ENCODE measurements at places on chromosomes 1 and 21.

GRCh38 chr1:147741065-147741464 is 19.3 kb downstream of the GJA5 start:
- DNase-seq = no peak

GRCh38 chr1:114558544-114558943 is 22.9 kb downstream of the BCAS2 start:
- peak; percentile 56 for DNase-seq

DNA sequence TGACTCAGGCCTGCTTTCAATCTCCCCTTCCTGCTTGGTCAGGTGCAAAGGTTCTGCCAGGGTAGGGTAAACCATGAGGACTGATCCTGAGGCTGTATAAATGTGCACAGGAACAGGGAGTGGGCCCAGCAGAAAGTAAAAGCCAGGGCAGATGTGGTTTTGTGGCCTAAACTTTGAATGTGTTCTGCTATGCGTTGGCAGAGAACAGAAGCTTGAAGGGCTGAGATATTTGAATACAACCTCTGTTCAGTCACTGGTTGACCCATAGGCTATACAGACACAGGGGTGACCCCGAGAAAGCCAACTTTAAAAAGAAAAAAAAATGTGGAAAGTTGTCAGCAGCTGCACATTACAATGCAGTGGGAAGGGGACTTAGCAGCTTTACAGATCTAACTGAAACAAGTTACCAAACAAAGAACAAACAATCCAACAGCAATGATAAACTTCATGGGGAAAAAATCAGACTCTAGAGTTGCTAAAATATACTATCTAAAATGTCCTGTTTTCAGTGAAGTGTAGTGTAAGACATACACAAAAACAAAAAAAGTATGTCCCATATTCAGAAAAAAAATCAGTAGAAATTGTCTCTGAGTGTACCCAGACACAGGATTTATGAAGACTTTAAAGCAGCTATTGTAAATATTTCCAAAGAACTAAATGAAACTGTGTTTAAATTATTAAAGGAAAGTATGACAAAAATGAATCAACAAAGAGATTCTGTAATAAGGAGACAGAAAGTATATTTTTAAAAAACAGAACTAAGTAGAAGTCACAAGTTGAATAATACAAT is 216.1 kb downstream of the RPS6KC1 start:
- no peak for DNase-seq

DNA sequence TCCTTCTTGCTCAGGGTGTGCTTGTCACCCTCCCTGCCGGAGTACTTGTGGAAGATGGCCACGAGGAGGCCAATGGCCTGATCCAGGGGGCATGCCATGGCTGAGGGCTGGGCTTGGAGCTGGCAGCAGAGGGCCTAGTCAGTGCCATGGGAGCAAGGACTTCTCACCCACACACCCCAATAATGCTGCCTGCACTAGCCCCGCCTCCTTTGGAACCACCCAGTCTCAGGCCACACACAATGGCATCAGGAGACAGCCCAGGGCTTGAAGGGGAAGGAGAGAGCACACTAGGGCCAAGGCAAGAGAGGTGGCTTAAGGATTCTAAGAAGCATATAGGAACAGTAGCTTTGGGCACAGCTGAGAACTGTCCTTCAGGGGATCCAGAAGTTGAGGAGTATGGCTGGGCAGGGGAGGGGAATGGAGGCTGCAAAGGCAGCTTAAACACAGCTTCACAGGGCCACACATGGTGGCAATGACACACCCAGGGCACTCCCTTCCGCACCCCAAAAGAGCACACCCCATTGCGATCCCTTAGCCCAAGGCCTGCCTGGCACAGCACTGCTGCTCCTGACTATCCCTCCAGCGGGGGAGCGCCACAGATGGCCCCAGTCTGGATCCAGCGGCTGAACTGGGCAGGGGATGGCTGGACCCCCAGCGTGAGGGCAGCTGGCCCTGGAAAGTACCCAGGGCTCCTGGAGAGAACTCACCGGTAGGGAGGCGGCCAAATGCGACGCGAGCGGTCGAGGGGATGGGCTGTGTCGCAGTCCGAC is at the start of gene S100A6:
Gene S100A6 (minus strand): TSS at position 750 of the 770 bp plus-strand sequence. CDS start 652 bp downstream, at position 98.
- DNase-seq = no peak

GRCh38 chr1:239858057-239858456 is 233.6 kb upstream of the FMN2 start:
- no peak for DNase-seq

DNA sequence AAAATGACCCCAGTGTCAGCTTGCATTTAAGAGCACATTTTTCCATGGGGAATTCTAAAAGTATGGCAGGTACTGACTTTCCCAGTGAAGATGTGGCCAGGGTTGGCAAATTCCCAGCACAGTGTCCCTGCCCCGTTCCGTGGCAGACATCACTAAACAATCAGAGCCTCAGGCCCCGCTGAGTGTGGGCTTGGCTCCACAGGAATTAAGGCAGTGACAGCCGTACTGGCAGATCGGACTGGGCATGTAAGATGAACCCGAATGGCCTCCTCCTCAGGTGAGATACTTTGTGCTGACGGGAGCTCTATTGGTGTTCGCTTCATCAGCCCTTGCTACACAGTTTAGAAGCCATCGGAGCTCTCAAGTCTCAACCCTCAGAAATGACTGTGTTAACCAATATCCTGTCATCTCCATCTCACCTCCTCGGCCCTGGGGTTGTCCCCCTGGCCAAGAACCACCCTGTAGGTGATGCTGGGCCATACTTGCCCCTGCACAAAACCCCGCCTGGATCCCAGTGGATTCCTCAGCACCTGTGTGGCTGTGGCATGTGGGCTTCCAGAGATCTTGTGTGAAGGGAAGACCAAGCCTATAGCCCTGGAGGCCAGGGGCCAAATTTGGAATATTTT is 29.0 kb upstream of the ABCG1 start:
- DNase-seq = no peak

DNA sequence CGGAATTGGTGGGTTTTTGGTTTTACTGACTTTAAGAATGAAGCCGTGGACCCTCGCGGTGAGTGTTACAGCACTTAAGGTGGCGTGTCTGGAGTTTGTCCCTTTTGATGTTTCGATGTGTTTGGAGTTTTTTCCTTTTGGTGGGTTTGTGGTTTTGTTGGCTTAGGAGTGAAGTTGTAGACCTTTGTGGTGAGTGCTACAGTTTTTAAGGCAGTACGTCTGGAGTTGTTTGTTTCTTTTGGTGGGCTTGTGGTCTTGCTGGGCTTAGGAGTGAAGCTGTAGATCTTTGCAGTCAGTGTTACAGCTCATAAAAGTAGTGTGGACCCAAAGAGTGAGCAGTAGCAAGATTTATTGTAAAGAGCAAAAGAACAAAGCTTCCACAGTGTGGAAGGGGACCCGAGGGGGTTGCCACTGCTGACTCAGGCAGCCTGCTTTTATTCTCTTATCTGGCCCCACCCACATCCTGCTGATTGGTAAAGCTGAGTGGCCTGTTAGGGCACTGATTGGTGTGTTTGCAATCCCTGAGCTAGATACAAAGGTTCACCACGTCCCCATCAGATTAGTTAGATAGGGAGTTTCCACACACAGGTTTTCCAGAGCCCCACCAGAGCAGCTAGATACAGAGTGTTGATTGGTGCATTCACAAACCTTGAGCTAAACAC is 20.9 kb downstream of the HENMT1 start:
- DNase-seq = no peak

DNA sequence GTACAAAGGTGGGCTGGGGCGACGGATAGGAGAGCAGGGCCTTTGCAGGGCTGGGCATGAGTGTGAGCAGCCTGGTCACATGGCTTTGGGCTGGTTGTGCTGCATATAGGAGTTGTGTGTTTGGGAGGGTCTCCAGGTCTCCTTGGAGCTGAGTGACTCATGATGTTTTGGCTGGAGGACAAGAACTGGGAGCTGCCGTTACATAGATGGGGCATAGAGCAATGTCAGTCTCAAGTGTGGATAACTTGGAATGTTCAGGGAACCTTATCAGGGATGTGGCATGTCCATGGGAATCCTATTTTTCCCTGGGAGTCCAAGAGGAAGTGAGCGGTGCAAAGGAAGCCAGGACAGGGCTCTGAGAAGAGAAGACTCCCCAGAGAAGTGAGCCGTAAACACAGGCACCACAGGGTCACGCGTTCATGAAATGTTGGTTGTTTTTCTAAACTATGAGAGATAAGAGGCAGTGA is 136.4 kb upstream of the KCNE2 start:
- no peak for DNase-seq

DNA sequence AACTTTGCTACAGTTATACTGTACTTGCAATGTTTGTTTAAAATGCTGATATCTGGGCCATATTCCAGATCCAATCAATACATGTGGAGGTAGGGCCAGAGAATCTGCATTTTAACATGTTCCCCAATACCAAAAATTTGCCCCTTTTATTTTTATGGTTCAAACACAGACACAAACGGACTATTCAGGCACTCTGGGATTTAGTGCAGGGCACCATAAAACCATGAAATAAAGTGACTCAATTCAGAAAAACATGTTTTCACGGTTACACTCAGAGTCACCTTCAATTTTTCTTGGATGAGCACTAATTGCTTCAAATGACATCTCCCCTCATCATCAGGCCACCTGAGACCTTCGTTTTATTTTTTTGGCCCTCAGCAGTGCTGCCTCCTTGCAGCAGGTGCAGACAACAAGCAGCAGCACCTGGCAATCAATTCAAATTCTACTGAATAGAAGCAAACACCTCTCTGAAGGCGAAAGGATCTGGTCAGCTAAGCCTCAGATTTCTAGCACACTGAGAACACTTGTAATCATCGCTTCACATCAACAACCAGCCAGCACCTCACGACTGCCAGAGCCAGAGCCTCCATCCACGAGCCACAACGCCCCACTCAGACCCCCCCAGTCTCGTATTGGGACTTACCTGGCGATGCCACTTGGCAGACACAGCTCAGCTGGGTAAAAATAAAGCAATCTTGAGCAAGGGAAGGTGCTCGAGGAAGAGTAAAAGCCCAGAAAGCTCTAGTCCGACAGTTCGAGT is 1.1 kb downstream of the ERO1B start:
- DNase-seq = peak; percentile 26

GRCh38 chr1:160579216-160579701 is at the start of gene CD84:
CD84 (minus strand) TSS chr1:160579496; CDS start chr1:160579437, 59 bp downstream.
- DNase-seq = peak; percentile 36

GRCh38 chr21:32062591-32063227 is 189.9 kb downstream of the HUNK start:
- DNase-seq = no peak

GRCh38 chr1:53631622-53632310 is 107.2 kb downstream of the GLIS1 start:
- DNase-seq = no peak
